Right renal pelvis (tissue), 4 donors: ENCODE measurements at places on chromosomes 4 and X.

- DNase-seq = no peak
These were observed 46.1 kb upstream of the TLR2 start for GRCh38 chr4:153638011-153638410.

DNA sequence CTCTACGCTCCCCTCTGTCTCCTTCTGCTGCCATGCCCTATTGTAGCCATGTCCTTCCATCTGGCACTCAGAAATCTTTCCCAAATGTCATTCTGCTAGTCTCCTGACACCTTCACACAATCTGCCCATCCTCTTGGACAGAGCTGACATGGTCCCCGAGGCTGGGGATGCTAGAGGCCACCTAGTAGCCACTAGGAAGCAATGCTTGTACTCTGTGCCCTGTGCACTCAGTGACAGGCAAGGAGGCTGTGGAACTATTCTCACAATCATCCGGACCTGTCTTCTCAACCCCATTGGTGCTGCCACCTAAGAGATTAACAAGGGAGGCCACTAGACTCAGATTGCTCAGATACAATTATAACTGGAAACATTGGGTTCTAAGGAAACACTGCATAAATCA lies 112.6 kb upstream of the TMEM164 start:
- no peak for DNase-seq

DNA sequence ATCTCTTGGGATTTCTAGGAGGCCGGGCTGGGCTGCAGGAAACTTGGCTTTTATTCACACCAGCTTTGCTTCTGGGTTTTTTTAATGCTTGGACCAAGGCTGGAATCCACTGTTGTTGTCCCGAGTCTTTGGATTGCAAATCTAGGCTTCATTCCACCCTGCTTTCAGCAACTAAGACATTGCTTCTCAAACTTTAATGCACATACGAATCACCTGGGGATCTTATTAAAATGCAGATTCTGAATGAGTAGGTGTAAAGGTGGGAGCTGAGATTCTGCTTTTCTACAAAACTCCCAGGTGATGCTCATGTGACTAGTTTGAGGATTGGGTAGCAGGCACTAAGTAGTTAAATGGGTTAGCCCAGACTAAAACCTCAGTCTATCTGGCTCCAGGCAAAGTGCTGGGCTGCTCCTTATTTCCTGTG lies 39.2 kb upstream of the GPC4 start:
- DNase-seq = no peak

DNA sequence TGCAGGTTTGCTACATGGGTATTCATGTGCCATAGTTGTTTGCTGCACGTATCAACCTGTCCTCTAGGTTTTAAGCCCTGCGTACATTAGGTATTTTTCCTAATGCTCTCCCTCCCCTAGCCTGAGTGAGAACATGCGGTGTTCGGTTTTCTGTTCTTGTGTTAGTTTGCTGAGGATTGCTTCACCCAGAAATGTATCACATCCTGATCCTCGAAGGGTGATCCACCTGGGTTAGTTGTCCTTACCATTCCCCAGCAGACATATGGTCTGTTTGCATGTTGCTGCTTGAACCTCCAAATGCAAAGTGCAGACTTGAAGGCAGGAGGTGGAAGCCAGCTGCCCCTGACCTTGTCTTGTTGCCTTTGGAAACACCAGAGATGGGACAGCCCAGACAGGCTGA lies 161.5 kb upstream of the WDR1 start:
- DNase-seq = no peak

- no peak for DNase-seq
These were observed 189.5 kb downstream of the APBB2 start for GRCh38 chr4:41024556-41025491.

DNA sequence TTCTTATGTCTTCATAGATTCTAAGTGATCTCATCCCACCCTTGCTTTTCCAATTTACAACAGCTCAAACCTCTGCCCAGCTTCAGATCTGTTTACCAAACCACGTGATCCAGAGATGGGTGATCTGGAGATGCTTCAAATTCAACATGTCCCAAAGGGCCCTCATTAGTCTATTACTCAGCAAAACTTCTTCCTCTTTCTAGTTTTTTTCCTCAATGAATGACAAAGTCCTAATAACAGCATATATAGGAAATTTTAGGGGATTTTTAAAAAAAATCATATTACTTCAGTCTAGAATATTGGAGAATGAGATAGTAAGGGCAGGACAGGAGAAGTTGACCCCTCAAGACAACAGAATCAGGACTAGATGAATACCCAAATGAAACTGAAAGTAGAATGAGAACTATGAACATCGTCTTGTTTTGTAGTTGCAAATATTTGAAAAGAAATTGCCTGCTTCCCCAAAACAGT lies 127.1 kb downstream of the CFAP299 start:
- DNase-seq = no peak

DNA sequence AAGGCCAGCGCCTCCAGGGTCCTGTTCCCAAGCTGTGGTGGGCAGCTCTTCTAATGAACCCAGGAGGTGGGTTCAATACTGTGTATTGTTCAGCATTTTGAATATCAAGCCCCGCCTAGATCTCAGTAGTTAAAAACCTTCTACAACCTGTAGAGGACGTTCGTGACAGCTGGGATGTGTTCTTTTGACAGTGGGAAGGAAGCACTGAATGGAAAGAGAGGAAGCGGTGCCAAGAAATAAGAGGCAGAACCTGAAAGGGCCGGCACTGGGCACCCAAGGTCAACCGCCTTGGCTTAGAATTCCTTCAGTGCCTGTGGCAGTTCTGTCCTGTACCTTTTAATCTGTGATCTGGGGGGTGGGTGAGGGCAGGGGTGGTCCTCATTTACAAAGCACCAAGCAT lies 73.1 kb downstream of the CC2D2A start:
- no peak for DNase-seq

DNA sequence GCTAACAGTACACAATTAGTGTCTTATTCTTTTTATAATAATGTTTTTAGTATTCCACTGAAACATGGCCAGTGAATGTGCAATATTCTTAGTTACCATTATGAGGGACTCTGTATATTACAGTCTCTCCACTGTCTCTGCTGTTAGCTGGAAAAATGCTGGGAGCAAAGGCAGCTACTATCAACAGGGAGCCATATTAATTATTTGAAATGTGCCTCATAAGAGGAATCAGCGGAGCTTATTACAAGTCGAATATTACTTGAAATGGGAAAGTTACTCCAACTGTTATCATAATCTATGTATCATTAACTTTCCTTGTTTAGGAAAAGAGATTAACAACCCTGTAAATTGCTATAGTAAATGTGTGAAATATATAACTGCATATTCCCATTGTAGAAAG lies 612.0 kb downstream of the ADGRL3 start:
- no peak for DNase-seq

DNA sequence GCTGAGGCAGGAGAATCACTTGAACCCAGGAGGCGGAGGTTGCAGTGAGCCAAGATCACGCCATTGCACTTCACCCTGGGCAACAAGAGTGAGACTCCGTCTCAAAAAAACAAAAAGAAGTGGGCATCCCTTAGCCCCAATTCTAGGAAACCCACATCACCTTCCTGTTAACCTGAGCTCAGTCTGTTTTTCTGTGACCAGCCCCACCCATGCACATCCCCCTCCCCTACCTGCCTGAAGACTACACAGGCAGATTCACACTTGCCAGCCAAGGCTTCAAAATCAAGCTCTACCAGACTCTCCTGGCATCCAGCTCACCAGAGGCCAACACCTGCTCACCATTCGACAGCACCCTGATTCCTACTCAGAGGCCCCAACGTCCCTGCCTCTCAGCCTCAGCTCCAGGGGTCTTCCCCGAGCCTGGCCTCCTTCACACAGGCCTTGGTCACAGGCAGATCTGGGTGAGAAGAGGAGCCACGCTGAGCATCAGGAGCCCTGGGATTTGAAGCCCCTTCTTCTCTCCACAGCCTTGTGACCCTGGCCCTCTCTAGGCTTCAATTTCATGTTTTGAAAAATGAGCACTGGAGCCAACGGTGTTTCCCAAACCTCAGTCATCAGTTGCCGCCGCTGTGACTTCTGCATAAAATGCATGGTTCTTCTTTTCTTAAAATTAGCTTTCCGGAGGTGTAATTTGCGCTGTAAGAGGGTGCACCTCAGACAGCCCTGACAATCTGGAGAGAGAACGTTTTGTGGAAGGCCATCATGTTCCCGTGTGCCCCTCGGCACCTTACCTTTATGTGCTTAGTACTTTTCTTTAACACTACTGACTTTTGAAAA lies 47.3 kb downstream of the JAKMIP1 start:
- DNase-seq = no peak

- DNase-seq = no peak
These were observed 518.8 kb upstream of the LCORL start for GRCh38 chr4:18540349-18540748.
